Stimulated activated naive CD8-positive, alpha-beta T cell treated with anti-CD3 and anti-CD28 coated beads, Interleukin-15, amount 100 ng/mL, for 72 hours (primary cell): ENCODE measurements at places on chromosomes 1 and 21.

DNA sequence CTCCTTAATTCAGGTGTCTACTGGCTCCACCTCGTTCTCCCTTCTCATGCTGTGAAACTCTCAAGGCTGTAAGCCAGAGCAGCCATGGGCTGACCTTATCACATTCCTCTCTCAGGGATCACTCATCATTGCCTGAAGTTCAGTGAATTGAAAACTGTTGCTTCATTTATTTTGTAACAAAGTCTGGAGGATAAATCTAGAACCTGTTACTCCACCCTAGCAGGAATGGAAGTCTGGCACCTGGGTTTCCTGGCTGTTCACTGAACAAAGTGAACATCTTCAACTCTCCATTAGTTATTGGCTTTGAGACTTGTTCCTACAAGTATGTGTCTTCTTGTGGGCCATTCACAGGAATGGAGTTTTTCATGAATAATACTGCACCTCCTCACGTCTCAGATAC is 584.1 kb downstream of the PTPRU start:
- no peak for DNase-seq

DNA sequence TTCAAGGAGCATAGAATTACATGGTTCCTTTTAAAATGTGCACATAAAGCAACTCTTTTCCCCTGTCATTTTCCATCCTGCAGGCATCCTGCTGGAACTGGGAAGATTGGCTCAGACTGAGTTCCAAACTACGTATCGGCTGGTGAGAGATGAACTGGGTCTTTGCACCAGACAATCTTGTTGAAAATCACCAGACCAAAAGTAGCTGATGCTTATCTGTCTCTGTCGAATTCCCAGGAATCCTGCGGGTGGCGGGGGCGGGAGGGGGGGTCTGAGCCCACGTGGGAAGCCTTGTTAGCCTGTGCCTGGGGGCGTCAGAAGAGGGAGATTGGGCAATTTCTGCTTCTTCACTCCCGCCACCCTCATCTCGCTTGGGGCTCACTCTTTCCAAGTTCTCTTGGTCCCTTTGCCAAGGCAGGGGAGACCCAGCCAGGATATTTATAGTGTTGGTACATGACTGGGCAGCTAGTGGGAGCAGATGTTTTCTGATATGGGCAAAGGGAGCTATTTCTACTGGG is 90.1 kb upstream of the SLC25A33 start:
- DNase-seq = no peak

DNA sequence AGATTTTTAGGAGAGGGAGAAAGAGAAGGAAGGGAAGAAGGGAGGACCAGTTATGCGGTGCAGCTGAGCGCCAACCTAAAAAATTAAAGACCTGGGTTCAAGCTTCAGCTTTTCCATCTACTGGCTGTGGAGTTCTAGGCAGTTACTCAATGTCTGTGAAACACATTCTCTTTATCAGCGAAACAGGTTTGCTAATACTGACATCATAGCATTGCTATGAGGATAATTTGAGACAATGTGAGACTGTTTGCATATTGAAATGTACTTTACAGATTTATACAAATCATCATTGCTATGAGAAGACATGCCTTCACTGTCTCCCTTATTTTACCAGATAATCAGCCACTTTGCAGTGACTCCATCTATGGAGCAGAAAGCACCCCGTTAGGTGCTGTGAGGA is 222.9 kb upstream of the SGIP1 start:
- DNase-seq = no peak

DNA sequence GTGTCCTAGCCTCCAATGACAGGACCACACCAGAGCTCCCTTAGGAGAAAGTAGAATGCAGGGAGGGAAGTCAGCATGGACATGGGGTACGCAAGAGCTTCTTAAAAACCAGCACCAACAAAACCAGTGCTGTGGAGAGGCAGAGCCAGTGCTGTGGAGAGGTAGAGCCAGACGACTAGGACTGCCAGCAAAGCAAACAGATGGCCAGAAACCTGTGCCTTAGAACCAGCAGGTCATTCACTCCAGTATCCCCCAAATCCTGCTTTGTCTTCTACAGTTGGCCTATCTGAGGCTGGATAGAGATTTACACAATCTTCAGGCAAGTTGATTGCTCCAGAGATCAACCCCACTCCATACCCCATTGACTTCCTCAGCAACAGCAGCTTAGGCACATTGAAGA is 459.9 kb upstream of the CAMK1G start:
- DNase-seq = no peak

- peak; percentile 81 for DNase-seq
These were observed 5.0 kb upstream of the CHI3L2 start for GRCh38 chr1:111222308-111223125.
